ENCODE measurements at places on chromosomes 2 and 18.

- DNase-seq, result peak; percentile 70
These were observed 47.1 kb upstream of the SELENOI start for GRCh38 chr2:26298638-26299393.

GRCh38 chr2:39805936-39806608 lies 27.0 kb upstream of the THUMPD2 start:
- no peak for DNase-seq

DNA sequence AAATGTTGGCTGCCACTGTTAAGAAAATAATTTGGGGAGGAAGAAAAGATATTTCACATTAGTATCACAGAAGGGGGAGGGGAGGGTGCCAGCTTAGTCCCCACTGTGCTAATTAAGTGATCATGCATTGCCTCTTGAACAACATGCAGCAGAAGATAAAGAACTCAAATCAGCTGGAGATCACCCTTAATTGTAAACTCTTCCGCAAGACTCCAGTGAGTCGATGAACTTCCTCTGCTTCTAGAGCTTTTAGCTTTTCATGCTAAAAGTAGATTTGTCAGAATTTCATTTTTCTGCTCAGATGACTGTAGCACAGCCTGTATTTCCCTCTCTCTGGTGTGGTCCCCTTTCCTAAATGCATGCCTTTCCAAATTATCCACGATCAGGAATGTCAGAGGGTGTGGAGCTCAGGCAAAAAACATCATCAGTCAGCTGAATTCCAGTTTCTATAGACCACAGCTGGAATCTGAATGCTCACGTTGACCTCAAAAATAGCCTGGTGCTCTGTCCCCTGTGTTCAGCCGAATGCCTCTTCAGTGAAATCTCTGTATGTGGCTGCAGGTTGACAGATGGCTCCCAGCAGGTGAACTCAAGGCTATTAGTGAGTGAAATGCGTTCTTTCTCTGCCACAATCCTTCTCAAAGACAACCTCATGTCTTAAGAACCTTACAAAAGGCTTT lies 156.8 kb upstream of the UNC80 start:
- no peak for DNase-seq

DNA sequence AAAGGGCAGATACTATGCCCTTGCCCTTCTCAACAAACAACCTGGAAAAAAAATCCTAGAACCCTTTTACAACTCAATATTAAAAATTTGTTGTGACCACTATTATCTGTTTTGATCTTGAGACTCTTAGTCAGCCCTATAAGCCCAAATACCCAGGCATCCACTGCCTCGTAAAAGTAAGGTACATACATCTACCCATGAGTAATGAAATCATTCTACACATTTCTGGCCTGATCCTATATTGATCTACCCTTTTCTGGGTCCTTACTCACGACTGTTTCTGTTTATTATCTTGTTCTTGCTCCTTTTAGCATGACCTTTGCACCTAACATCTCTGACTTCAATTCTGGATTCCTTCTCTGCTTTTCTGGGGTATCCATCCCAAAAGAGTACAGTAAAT lies 56.8 kb downstream of the SCG2 start:
- peak; percentile 17 for DNase-seq

DNA sequence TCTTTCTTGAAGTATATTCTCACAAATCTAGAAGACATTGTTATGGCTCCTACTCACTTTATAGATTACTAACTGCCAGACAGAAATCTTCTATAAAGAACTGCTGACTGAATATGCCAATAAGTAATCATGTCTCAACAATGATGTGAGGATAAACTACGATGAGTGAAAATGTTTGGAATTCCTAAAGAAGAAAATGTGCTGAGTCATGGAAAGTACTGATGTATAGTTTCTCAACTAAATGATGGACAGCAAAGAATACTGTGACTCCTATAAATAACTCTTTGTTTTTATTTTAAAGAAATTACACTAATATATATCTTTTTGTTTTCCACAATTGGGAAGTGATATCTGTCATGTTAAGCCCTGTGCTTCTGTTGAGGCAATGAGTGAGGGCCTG lies 232.9 kb downstream of the LNPK start:
- no peak for DNase-seq

DNA sequence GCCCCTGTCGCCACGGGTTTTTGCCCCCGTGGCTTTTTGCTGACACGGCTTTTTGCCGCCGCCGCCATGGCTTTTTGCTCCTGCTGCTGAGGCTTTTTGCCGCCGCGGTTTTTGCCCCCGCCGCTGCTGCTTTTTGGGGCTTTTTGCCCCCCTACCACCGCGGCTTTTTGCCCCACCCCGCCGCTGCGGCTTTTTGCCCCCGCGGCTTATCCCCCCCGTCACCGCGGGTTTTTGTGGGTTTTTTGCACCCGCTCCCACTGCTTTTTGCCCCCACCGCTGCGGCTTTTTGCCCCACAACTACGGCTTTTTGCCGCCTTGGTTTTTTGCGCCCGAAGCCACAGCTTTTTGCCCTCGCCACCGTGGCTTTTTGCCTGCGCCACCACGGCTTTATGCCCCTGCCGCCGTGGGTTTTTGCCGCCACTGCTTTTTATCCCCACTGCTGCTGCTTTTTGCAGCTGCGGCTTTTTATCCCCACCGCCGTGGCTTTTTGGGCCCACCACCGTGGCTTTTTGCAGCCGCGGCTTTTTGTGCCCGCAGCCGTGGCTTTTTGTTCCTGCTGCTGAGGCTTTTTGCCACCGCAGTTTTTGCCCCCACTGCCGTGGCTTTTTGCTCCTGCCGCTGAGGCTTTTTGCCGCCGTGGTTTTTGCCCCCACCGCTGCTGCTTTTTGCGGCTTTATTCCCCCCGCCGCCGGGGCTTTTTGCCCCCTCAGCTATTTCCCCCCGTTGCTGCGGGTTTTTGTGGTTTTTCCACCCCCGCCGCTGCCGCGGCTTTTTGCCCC lies 2798.0 kb upstream of the TEKT4 start:
- no peak for DNase-seq

DNA sequence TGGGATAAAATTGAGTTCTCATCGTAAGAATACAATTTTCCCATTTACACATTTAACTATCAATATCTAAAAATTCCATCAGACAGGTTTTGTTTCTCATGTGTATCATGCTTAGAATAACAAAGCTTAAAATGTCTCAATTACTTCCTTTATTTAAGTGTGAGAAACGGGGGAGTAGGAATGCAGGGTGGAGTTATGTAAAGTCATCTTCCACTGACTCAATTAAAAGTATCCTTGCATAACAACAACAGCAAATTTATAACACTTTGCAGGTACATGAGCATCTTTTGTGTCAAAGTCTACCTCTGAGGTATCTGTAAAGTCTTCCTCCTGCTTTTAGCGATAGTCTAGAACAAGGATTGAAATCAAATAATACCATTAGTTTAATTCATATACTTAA lies 327.1 kb downstream of the EPHA4 start:
- DNase-seq, result no peak

DNA sequence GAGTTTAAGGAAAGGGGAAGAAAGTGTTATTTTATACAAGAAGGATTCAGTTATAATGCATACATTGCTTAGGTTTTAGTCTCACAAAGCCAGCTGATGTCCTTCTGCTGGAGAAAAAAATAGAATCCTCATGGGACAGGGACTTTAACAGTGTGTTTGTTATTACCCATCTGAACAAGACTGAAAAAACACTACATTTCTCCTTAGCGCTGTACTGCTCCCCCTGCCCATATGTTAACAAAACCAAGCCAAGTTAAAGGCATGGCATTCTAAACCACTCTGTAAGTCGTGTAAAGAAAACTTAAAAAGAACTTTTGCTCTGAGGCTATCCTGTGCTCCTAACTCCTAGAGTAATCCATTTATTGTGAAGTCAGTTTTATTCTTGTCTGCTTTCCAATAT lies 102.6 kb upstream of the NYAP2 start:
- no peak for DNase-seq

DNA sequence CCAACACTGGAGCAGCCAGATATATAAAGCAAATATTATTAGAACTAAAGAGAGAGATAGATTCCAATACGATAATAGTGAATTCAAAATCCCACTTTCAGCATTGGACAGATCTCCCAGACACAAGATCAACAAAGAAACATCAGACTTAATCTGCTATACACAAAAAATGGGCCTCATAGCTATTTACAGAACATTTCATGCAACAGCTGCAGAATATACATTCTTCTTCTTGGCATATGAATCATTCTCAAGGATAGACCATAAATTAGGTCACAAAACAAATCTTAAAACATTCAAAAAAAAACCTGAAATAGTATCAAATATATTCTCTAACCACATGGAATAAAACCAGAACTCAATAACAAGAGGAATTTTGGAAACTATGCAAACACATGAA lies 23.8 kb upstream of the BAZ2B start:
- no peak for DNase-seq

GRCh38 chr2:61471905-61472805 lies 1.3 kb upstream of the USP34 start:
- DNase-seq, result peak; percentile 47

DNA sequence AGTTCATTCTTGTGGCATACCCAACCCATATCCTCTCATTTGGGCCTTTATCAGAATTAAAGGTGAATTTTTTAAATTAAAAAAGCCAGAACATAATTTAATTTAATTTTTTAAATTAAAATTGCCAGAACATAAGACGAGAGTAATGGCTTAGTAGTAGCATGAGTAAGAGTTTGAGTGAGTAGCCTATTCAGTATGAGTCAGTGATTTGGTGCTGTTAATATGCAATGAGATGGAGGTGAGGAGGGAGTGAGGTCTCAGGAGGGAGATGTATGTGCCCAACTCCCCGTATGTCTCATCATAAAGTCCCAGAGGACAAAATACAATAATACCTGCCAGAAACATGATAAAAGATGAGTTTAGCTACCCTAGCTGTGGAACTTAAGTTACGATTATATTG lies 115.3 kb upstream of the THOC1 start:
- no peak for DNase-seq

- peak; percentile 42 for DNase-seq
These were observed 94.2 kb downstream of the POLR1A start for GRCh38 chr2:86011449-86011941.

DNA sequence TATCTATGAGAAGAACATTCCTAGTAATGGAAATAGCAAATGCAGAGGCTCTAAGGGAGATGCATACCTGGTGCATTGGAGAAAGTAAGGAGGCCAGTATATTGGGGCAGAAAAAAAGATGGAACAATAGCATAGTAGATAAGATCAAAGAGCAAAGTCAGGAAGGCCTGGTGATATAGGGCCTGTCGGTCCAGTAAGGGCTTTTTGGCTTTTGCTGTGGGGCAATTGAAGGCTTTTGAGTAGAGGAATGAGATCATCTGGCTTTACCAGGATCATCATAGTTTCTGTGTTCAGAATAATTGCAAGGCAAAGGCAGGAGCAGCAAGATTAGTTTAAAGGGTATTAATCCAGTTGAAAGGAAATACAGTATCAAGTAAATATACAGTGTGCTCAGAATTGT lies 111.8 kb downstream of the EHBP1 start:
- no peak for DNase-seq

- no peak for DNase-seq
These were observed 1.1 kb upstream of the RPL37A start for GRCh38 chr2:216497382-216498069.

DNA sequence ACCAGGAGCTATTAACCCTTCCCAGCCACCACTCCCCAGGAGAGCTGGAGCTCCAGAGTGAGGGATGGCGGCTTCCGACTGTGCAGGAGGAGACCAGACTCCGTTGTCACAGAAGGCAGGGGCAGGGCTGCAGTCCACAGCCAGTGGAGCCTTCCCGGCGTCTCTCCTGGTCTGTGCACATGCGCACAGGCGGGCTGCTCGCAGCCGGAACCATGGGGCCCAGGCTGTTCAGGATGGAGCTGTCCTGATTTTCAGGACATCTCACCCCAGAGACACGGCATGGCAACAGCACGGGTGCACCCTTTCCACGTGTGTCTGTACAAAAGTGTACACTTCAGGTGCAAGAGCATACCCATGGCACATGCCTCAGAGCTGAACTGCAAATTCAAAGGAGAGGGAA lies 28.9 kb downstream of the EIPR1 start:
- no peak for DNase-seq

- no peak for DNase-seq
These were observed 446.7 kb downstream of the RNF144A start for GRCh38 chr2:7363906-7364305.

GRCh38 chr2:2243666-2244065 lies 87.4 kb downstream of the MYT1L start:
- DNase-seq, result no peak

DNA sequence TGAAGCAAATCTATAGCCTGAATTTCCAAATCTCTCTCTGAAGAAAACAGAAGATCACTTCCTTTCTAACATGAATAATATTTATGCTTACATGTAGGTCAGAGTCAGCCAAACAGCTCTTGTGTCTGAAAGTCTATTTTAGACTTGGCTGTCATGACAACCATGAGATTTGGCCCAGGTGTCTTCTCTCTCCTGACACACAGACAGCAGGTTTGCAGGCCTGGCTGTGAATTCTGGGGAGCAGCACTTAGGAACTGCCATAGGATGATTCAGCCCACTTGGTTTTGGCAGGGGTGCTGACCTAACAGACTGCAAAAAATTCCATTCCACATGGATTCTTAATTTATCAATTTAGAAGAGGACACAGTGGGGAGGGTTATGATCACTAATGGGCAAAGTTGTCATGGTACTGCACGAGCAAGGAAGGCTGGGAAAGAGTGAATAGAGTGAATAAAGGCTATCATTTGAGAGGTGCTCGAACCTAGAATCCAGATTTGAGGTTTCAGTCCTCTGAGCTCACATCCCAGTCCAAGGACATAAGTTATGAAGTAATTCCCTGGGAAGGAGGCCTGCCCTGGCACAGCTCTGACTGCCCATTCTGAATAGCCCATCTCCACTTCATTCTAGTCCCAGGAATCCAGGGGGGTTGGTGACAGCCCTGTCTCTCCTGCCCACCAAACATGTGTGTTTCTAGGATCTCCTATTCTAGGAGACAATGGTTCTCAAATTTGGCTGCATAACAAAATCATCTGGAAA lies 453.9 kb upstream of the TRIB2 start:
- DNase-seq, result peak; percentile 74

GRCh38 chr2:145157036-145157675 lies 637.2 kb upstream of the ZEB2 start:
- DNase-seq, result peak; percentile 4

DNA sequence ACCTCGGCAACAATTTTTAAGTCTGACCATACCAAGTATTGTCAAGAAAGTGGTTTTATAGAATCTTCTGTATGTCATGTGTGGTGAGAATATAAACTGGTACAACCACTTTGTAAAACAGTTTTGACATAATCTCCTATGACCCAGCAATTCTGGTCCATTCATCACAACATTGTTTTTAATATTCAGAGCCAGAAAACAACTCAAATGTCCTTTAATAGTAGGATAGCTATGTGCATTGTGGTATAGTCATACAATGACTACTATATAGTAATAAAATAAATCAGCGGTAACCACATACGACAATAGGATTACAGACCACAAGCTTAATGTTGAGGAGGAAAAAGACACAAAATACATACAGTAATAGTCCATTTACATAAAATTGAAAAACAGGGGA lies 175.2 kb upstream of the SPATS2L start:
- no peak for DNase-seq

- no peak for DNase-seq
These were observed 5.8 kb upstream of the TLK1 start for GRCh38 chr2:171166328-171166983.

- DNase-seq, result no peak
These were observed 42.6 kb downstream of the HNRNPLL start for GRCh38 chr2:38560092-38560491.

GRCh38 chr2:102789349-102790090 lies 27.7 kb downstream of the TMEM182 start:
- no peak for DNase-seq

Data from foreskin fibroblast (primary cell).